ENCODE measurements at places on chromosomes 13 and 19.

GRCh38 chr13:51794964-51795363, 9.0 kb downstream of the DHRS12 start:
- DNase-seq, result no peak

GRCh38 chr13:112693831-112694497, 4.1 kb downstream of the ATP11A start:
- DNase-seq, result no peak

DNA sequence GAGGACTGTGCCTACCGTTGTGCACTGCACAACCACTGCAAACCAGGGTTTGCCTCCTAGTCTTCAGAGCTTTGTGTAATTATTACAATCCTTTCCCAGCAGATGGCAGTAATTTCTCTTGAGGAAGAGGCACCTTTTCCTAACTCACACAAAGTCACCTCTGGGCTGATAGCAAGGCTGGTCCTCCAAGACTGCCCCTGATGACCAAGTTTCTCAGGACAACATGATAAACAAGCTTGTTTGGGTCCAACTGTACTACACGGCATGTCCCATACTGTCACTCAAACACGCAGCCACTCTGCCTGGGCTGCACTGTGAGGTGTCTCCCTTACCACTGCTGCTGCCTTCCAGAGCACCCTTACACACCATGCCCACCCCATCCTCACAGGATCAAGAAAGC, 39.3 kb downstream of the RFXAP start:
- no peak for DNase-seq

DNA sequence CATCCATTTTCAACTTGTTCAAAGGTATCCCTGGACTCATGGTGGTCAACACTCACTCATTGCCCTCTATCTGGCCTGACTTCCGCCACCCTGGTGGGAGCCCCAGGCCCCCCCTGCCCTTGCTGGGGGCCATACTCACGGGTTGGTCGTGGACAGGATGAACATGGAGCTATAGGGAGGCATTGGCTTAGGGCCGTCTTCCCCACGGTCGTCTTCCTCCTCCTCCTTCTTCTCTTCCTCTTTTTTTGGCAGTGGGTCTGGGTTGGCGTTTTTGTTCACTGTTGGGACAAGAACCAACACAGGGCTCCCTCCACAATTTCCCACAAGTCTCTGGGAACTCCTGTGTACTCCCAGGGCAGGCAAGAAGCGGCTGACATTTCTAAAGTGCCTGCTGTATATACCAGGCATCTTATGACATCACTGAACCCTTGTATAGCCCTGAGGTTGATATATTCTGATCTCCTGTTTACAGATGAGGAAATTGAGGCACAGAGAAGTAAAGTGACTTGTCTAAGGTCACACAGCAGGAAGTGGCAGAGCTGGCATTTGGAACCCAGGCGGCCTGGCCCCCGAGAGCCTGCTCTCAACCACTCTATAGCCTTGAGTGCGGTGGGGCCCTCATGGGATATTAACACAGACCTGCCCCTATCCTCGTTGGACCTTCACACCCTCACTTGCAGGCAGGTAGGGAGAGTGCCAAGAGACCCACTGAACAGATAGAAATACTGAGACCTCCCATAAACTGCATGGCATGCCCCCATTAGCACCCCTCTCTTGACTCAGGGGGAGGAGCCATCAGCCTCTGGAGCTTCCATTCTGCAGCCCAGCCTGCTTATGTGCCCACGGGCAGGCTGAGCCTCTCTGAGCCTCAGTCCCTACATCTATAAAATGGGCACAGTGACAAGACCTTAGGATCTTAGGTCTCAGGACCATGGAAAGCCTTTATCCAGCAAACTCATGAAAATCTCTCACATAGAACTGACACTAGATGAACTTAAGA, 135.0 kb downstream of the IER2 start:
- DNase-seq, result no peak

DNA sequence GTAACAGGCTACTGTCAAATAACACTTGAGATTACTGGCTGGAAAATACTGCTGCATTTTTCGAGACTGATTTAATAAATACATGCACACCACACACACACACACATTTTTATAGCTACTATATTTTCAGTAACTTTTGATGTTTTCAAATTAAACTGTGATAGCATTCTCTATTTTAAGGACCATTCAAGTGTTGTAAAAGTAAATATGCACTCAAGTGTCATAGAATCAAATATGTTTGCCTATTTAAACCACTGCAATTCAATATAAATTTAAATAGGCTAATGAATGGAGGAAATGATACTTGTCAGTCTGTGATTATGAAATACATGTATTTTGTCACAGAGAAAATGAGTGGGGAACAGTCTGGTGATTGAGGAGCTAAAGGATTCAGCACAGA, 86.7 kb upstream of the TUBA3C start:
- DNase-seq, result no peak

DNA sequence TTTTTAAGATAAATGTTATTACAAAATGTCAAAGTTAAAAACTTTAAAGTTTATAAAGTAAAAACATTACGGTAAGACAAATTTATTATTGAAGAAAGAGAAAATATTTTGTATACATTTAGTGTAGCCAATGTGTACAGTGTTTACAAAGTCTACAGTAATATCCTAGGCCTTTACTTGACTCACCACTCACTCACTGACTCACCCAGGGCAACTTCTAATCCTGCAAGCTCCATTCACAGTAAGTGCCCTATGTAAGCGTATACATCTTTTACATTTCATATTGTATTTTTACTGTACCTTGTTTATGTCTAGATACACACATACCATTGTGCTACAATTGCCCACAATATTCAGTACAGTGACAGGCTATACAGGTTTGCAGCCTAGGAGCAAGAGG, 448.2 kb downstream of the KCTD12 start:
- DNase-seq, result no peak

- no peak for DNase-seq
Measured at GRCh38 chr13:85303630-85304029, 495.6 kb downstream of the SLITRK6 start.
